ENCODE measurements at places on chromosomes 6 and 20. TPM values are rescaled to one million over a fixed set of nuclear protein-coding genes. Genes with fewer than 3 reads are reported as not detected.

LRRC73 gene
- total RNA-seq = 0.32 TPM

CLPSL2 gene
- total RNA-seq = not detected

SMOC2 gene
- total RNA-seq = not detected

FLRT3 gene
- under 0.01 TPM for total RNA-seq

PLG gene
- not detected for total RNA-seq

SIRPB2 gene
- total RNA-seq = 3.0 TPM

All from epithelial cell of umbilical artery (primary cell).